ENCODE measurements at places on chromosomes 2 and 18.

- DNase-seq = peak; percentile 21
These were observed 23.2 kb upstream of the CDKL4 start for GRCh38 chr2:39266916-39267434.

GRCh38 chr2:219184121-219184520 is 6.0 kb downstream of the RETREG2 start:
- no peak for DNase-seq

- DNase-seq = no peak
These were observed 22.4 kb upstream of the MGAT5 start for GRCh38 chr2:134231301-134231964.

DNA sequence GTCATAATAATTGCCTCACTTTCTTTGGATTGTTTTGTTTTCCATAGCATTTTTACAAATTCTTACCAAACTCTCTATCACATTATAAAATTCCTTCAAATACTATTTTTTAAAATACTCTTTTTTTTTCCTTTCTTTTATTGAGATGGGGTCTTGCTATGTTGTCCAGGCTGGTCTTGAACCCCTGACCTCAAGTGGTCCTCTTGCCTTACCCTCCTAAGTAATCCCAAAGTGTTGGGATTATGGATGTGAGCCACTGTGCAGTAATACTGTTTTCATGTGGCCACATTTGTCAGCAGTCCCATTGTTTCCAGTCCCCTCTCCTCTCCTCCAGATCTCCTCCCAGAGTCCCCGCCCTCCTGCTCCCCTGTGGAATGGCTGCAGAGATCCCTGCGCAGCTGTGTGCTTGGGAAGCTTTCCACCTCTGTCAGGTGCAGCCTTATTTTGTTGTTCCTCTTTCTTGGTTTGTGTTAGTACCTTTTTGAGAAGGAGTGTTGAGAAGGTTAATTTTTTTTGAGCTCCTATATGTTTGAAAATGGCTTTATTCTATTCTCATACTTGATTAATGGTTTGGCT is 227.3 kb downstream of the LOXHD1 start:
- DNase-seq = no peak

DNA sequence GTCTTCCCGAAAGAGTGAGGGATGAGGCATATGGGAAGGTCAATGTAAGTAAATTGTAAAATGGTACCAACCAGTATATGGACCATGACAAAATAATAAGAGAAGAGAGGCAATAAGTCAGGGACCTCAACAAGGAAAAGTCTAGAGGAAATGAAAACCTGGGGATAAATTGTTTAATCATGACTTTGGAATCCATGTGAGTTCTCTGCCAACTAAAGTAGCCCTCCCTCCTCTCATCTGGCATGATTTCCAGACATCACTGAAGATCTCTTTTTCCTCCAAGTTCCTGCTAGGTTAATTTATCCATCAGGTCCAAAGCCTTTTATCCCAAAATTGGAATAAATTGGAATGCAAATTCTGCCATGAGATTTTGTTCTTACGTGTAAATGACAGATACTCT is 417.9 kb downstream of the NRXN1 start:
- DNase-seq = no peak

GRCh38 chr2:72138921-72139381 is 8.7 kb downstream of the CYP26B1 start:
- peak; percentile 46 for DNase-seq

GRCh38 chr2:182980115-182980514 is 58.1 kb downstream of the NCKAP1 start:
- DNase-seq = peak; percentile 45

DNA sequence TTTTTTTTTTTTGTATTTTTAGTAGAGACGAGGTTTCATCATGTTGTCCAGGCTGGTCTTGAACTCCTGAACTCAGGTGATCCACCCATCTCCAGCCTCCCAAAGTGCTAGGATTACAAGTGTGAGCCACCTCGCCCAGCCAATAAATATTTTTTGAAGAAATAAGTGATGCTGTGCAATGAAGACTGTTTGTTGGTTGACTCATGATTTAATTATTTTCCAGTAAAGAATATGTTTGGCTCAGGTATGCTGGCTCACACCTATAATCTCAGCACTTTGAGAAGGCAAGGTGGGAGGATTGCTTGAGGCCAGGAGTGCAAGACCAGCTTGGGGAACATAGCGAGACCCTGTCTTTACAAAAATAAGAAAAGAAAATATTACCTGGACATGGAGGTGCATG is 41.8 kb upstream of the LPIN2 start:
- no peak for DNase-seq

DNA sequence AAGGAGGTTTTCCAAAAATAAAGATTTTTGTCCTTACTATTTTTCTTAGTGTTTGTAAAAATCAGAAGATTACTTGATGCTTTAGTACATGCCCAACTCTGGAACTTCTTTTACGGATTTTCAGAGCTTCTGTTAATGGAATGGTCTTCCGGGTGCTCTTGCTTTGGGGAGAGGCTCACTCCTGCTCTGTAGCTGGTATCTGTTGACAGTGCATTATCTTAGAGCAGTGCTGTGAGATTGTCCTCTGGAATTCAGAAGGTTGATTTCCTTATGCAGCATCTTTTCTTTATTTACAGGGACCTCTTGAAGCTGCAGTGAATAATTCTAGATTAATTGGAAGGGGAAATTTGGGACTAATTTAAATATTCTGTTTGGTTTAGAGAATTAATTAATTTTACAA is 4.6 kb downstream of the MAPRE2 start:
- DNase-seq = no peak

DNA sequence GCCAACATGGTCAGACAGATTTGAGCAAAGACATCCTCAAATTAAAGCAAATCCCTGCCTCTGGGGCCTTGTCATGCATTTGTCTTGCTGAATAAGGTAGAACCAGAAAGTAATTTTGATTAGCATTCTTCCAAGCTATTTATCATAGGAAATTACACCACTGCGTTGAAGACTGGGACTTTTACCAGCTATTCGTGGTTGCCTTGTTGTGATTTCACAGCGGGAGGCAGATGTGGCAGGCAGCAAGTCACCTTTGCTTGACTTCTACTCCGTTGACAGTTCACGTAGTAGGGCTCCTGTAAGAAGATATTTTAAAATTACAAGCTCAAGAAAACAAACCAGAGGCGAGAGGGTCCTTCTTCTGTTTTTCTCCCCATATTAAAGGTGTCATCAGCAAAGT is 80.6 kb downstream of the EN1 start:
- DNase-seq = no peak

- DNase-seq = no peak
These were observed 316.1 kb downstream of the PTH2R start for GRCh38 chr2:208722731-208723130.

DNA sequence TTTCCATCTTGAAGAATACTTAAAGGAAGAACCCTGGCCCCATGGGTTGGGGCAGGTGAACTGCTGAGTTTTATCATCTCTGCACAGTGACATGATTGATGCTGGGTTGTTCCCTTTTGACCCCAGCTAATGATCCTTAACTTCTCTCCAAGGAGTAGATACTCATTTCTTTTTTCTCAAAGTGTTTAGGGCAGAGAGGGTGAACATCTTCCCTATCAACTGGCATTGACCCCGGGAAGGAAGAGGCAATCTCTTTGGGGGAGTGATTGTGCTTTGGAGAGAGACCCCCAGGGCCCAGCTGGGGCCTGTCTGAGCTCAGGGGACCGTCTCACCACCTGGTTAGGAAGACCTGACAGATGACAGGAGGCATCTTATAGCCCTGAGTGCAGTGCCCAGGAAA is 190.6 kb downstream of the FHOD3 start:
- no peak for DNase-seq

GRCh38 chr2:128290356-128290755 is 28.3 kb downstream of the HS6ST1 start:
- no peak for DNase-seq

GRCh38 chr18:8662560-8663255 is 42.6 kb upstream of the MTCL1 start:
- DNase-seq = no peak

DNA sequence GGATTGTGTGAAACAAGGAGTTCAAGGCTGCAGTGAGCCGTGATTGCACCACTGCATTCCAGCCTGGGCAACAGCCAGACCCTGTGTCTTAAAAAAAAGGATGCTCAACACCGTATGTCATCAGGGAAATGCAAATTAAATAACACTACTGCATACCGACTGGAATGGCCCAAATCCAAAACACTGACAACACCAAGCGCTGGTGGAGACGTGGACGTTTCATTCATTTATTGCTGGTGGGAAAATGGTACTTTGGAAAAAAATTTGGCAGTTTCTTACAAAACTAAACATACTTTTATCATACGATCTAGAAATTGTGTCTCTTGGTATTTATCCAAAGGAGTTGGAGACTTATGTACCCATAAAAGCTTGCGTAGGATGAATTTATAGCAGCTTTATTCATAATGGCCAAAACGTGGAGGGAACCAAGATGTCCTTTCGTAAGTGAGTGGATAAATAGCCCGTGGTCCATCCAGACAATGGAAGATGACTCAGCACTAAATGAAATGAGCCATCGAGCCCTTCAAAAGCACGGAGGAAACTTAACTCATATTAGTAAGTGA is 24.2 kb downstream of the NEU4 start:
- DNase-seq = no peak

- no peak for DNase-seq
These were observed 38.8 kb downstream of the AQP4 start for GRCh38 chr18:26826656-26827235.

- peak; percentile 24 for DNase-seq
These were observed 1321.6 kb upstream of the ACVR2A start for GRCh38 chr2:146523196-146523595.

GRCh38 chr18:9095297-9096006 is 7.0 kb upstream of the NDUFV2 start:
- DNase-seq = no peak

- no peak for DNase-seq
These were observed 12.8 kb upstream of the MYO3B start for GRCh38 chr2:170165129-170165528.

- DNase-seq = peak; percentile 92
These were observed 5.2 kb downstream of the ZFP36L2 start for GRCh38 chr2:43221124-43221762.

DNA sequence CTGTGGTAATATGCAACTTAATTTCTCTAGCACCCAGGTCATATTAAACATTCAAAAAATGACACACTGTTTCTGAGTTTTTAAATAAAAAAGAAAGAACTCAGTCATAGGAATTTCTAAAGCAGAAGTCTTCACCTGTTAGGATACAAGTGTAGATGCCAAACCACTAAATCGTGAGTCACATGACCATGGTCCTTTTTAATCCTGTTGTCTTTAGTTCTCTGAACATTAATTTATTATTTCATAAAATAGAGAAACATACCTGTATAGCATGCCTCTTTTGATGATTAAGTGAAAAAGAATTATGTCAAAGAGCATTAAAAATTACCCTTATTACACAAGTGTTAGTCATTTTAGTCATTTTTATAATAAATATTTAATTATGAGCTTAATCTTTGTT is 398.8 kb downstream of the CCDC85A start:
- peak; percentile 41 for DNase-seq

GRCh38 chr2:200943527-200944105 is 19.8 kb downstream of the ORC2 start:
- DNase-seq = no peak

DNA sequence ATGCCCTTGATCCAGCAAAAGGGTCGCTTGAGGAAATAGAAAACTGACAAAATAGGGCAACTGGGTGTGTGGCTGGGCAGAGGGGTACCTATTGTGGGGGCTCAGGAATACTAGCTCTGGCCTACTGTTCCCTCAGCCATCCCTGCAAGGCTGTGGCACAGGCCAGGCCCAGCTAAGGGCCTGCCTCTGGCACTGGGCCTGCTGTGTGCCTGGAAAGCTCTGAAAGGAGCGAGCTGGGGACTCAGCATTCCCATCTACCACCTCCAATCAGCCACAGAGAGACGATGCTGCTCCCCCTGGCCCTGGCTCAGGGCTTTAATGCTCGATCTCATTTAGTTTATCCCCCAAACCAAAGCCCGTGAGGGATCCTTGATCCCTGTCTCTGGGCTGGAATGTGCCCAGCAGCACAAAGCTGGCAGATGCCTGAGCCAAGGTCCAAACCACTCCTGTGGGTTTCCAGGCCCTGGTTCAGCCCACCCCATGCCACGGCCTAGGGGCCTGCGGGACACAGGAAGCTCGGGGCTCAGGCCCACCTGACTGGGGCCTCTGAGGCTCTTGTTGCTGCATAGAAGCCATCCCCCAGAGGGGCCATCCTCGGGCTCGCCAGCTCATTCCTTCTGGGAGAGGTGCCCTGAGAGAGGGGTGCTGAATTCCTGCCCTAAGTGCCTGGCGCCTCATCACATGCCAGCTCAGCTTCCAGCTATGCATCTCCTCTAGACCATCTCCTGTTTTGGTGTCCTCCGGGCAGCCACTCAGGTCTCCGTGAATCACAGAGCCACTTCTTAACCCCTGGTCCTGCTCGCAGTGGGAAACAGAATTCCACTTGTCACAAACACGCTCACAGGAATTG is 43.0 kb upstream of the KCNF1 start:
- DNase-seq = peak; percentile 73

DNA sequence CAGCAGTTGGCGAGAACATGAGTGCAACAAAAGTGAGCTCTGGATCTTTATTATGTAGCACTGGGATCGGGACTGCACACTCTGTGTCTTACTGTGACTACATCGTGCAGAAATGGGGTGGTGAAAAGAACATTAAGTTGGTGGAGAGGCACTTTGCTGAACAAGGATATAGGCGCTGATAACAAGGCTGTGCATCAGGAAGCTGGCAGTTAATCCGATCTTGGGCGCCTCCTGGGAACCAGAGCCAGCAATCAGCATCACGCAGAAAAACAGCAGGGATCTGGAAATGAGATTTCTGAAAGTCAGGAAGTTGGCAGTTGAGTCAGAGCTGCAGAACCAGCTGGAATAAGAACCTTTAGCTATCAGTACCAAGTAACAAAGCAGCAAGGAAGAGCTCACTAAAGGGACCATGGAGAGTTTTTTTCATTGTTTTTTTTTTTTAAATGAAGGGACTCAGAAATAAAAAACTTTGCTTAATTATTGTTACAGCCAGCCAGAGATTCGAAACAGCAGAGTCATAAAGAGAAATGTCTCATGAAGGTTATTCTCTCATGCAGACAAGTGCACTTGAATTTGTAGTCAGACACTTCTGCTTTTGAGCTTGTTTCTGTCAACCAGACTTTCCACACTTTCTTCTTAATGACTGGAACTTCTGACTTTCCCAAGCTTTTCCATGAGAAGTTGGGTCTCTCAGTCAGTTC is 22.8 kb upstream of the MYO3B start:
- DNase-seq = peak; percentile 11

DNA sequence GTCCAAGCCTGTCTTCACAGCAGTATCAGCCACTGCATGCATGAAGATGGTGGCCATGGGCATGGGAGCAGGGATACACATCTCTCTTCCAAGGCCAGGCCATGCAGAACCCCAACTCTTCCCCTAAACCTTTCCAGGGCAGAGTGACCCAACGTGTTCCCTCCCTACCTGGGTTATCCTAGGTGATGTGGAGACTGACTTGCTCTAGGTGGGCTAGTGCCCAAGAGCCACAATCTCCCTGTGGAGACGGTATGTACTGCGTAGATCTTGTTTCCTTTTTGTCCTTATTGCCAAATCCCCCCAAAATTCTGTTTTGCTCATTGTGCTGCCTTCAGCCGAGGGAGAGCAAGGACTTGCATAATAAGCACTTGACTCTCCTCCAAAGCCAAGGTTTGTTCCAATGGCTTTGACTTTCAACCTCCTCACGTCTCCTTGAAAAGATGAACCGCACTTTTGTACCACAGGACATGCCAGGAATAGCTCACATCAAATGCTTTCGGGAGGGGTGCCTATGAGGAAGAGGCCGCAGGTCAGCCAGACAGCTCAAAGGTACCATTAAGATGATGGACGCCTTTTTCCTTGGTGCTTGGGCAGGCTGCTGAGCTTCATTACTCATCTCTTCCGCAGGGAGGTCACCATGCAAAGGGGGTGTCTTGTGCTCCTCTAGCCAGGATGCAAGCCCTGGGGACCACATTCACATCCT is 76.2 kb upstream of the GLI2 start:
- no peak for DNase-seq

Measured in myocyte (in vitro differentiated cells).